ENCODE measurements at places on chromosomes 16 and 17.

GRCh38 chr17:76515274-76515949 is 14.2 kb upstream of the RHBDF2 start:
- no peaks in the 10 kb centered on the region for H3K27me3 ChIP-seq
- H3K4me3 ChIP-seq: no peak overlapping the region
- H3K4me1 ChIP-seq: peaks cover 9% of the 10 kb centered on the region
- peak; percentile 72 for DNase-seq

DNA sequence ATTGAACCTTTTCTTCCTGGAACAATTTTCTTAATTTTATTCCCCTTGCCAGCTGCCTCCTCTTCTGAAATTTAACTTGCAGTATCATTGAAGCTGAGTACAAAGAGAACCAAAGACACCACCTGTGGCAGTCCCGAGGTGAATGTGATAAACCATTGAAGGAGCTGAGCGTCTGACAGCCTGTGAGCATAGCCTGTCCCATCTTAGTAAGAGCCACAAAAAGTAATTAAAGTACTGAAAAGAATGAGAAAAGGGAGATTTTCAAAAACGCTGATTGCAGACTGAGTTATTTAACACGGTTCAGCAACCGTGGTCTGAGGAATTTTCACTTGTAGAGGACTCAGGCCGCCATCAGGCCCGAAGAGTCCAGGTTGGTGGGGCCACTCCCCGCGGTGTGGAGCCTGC is 27.2 kb upstream of the ST6GALNAC1 start:
- H3K4me1 ChIP-seq: peaks cover 27% of the 10 kb centered on the region
- no peak for DNase-seq
- H3K4me3 ChIP-seq: peak overlapping the region; percentile 41
- H3K27ac ChIP-seq: peak overlapping the region; percentile 94
- H3K36me3 ChIP-seq: no peaks in the 10 kb centered on the region

- peaks cover 4% of the 10 kb centered on the region for H3K4me1 ChIP-seq
- no peaks in the 10 kb centered on the region for H3K36me3 ChIP-seq
- no peak overlapping the region for H3K27ac ChIP-seq
- no peak overlapping the region for H3K4me3 ChIP-seq
- H3K27me3 ChIP-seq: peaks cover 65% of the 10 kb centered on the region
- DNase-seq: peak; percentile 64
Observed at GRCh38 chr17:48307814-48308411, 122.1 kb downstream of the SKAP1 start.

- peak overlapping the region; percentile 30 for H3K27ac ChIP-seq
- no peaks in the 10 kb centered on the region for H3K36me3 ChIP-seq
- DNase-seq: no peak
Observed at GRCh38 chr16:17351441-17352035, 119.2 kb downstream of the XYLT1 start.

DNA sequence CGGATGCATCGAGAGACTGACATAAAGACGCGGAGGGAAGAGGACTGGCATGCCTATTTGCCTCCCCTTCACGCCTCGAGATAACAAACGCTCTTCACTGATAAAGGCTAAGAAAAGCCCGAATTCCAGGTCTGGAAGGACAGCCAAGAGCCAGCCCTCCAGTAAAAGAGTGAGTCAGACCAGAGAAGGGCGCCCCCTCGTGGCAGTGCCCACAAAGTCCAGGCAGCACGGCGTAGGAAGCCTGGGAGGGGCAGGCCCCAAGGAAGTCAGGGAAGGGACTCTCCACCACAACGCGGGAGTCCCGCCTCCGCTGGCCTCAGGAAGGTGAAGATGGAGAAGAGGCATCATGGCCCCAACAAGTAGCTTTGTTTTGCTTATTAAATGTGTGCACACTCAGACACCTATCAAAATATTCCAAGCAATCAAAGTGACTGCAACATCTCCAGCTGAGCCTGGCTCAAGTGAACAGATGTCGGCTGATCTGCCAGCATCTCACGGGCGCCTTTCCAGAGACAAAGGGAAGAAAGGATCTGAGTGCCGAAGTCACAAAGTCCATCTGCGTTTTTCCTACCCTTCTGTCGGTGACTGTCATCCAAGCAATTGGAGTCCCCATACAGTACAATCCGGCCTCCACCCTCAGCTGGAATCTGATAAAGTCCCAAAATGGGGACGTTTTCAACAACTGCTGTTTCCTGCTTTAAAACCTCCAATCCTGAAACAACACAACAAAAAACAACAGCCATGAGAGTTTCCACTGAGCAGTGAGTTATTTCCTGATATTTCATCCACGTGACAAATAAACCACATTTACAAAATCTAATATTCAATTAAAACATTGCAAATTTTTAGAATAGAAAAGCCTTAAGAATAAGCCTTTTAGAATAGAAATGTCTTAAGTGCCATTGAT is 20.4 kb upstream of the SLC38A8 start:
- no peak overlapping the region for H3K27ac ChIP-seq
- no peaks in the 10 kb centered on the region for H3K27me3 ChIP-seq
- no peak overlapping the region for H3K4me3 ChIP-seq
- H3K36me3 ChIP-seq: no peaks in the 10 kb centered on the region
- no peaks in the 10 kb centered on the region for H3K4me1 ChIP-seq
- DNase-seq: peak; percentile 70

GRCh38 chr17:2712300-2713043 is 908 bp upstream of the CLUH start:
- no peaks in the 10 kb centered on the region for H3K27me3 ChIP-seq
- DNase-seq: no peak
- H3K4me1 ChIP-seq: peaks cover 41% of the 10 kb centered on the region
- H3K4me3 ChIP-seq: peak overlapping the region; percentile 75
- H3K27ac ChIP-seq: peak overlapping the region; percentile 91
- H3K36me3 ChIP-seq: no peaks in the 10 kb centered on the region

Measured in transverse colon (tissue), 4 donors.